ENCODE measurements at places on chromosomes 4 and X.

GRCh38 chr4:104860238-104861123, 286.2 kb upstream of the TET2 start:
- DNase-seq = peak; percentile 87

GRCh38 chrX:130197464-130197863, 25.7 kb downstream of the RAB33A start:
- DNase-seq = no peak

GRCh38 chr4:73005514-73005913, 64.0 kb downstream of the COX18 start:
- DNase-seq = no peak

DNA sequence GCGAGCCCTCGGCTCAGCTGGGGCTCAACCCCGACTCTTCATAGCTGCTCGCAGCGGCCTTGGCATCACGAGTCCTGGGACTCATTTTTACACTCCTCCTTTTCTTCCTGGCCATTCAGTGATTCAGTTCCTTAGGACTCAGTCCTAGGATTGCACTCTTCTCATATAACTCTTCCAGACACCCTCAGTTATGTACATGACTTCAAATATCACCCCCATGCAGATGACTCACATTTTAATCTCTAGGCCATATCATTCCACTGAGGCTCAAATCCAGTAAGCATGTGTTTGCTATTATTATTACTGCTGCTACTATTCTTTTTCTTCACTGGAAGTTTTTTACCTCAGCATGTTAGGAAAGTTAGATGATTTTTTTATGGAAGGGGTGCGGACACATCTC, 14.4 kb downstream of the ITGB1BP2 start:
- DNase-seq = no peak

GRCh38 chr4:165138843-165139242, 26.2 kb upstream of the TMEM192 start:
- no peak for DNase-seq

- no peak for DNase-seq
Observed at GRCh38 chrX:125326599-125326998, 6.9 kb downstream of the TEX13C start.

- DNase-seq = no peak
Observed at GRCh38 chr4:164446516-164446915, 307.4 kb upstream of the SMIM31 start.

DNA sequence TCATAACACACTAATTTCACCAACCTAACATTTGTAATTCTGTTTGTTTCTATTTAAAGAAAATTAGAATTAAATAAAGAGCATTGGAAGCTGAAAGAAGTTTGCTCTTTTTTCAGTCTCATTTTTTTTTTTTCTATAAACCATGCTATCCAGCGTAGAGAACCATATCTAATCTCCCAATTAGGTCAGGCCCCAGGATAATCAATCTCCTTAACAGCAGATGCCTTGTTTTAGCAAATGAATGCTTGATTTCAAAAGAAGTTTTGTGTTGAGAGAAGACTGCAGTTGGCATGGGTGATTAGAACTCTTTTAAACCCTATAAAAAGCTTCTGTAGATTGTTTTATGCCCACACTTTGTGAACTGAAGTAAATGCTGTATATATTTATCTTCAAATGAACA, 15.6 kb upstream of the MAD2L1 start:
- no peak for DNase-seq

DNA sequence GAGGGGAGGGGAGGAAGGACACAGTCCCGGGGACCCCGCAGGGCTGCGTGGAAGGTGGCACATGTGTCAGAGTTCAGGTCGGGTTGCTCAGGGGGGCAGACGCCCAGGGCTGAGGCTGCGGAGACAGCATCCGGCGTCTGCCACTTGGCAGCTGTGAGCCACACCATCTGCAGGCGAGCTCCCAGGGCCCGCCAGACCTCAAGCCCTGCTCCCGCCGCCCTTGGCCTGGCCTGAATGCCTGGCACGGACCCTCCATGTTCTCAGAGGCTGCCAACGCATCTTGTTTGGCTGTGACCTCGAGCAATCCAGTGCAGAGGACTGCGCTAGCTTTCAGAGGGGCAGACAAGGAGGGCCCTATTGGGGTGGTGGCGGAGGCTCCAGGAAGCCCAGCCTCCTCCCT, 5.1 kb downstream of the BGN start:
- DNase-seq = no peak

- no peak for DNase-seq
Observed at GRCh38 chr4:82543131-82543530, 18.7 kb downstream of the TMEM150C start.

DNA sequence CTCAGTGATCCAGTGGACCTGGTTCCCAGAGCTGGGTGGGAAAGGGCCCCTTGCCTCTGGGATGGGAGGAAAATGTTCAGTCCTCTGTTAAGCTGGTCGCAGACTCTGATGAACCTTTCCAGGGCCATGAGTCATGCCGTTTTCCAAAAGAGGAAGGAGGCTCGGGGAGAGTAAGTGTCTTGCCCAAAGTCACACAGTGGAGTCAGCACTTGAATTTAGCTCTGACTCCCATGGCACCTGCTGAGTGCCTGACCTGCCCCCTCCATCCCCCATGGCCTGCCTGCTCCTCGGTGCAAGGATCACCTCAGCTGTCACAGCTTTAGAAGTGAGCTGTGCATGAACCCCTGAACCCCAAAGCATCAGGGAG, 14.0 kb upstream of the KIAA0232 start:
- no peak for DNase-seq

GRCh38 chr4:56937262-56937661, 29.6 kb downstream of the REST start:
- no peak for DNase-seq

- no peak for DNase-seq
Observed at GRCh38 chr4:67401902-67402301, 143.4 kb downstream of the CENPC start.

- DNase-seq = no peak
Observed at GRCh38 chr4:102554992-102555391, 53.8 kb downstream of the NFKB1 start.

GRCh38 chr4:6343939-6344408, 74.3 kb downstream of the WFS1 start:
- peak; percentile 36 for DNase-seq

DNA sequence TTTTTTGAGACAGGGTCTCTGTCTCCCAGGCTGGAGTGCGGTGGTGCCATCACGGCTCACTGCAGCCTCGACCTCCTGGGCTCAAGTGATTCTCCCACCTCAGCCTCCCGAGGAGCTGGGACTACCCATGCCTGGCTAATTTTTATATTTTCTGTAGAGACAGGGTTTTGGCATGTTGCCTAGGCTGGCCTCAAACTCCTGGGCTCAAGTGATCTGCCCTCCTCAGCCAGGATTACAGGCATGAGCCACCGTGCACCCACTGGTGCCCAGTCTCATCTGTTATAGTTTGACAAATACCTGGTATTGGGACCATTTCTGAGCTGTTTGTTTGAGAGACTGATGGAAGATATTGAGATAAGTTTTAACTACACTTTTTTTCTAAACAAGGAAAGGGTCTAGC, 57.5 kb upstream of the SMIM10 start:
- no peak for DNase-seq

GRCh38 chr4:33998291-33998690, 2246.0 kb downstream of the ARAP2 start:
- no peak for DNase-seq

DNA sequence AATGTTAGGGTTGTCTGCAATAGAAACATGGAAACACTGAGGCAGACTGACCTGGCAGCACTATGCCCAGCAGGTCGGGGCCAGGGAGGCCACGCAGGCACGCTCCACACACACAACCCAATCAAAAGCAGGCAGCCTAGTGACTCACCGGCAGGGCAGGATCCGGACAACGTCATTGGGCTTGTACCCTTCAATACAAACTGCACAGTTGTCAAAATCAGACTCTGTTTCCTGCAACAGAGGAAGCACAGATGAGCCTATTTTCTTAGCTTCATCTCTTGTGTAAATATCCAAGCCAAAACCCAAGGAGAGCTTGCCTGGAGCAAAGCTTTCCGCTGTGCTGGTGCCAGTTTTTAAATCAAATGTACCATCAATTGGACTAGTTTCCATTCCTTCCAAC, 185.8 kb downstream of the RNF150 start:
- no peak for DNase-seq

GRCh38 chr4:146041139-146042004, 102.7 kb upstream of the ZNF827 start:
- DNase-seq = peak; percentile 53

DNA sequence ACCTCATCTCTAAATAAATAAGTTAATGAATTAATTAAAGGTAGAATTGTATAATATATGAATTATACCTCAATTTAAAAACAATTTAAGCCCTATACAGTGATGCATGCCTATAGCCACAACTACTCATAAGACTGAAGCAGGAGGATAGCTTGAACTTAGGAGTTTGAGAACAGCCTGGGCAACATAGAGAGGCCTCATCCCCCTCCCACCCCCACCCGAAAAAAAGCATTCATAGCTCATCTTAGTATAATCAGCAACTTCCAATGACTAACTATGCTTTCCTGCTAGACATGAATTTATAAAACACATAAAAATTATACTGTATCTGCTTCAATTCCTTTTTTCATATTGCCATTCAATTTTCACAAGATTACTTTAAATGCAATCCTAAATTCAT, 1.6 kb downstream of the LRBA start:
- no peak for DNase-seq

DNA sequence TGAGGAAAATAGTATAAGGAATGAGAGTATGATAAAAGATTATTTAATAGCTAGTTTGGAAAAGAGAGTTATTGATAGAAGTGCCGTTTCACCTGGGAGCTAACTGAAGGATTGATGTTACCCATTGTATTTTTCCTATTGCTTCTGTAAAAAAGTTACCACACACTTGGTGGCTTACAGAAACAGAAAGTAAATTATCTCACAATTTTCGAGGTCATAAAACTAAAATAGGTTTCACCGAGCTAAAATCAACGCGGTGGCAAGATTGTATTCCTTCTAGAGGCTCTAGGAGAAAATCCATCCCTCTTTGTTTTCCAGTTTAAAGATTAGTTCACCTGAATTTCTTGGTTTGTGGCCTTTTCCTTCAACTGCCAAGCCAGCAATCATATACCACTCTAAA, 11.1 kb upstream of the TRAM1L1 start:
- DNase-seq = no peak

DNA sequence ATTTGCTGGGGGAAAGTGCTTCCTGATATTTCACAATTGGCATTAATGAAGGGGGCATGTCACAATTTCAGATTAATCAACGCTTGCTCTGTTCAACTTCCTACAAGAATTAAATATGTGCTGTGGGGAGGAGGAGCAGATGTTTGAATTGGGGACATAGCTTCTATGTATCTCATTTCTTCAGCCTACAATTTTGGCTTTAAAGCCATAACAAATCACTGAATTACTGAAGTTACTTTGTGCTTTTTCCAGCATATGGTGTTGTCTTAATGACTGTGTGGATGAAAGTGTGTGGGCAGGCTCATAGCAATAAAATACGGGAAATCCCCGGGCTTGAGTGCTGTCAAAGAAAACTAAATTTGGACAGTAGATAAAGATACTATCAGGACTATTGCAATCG, 813 bp downstream of the TLR7 start:
- peak; percentile 45 for DNase-seq

DNA sequence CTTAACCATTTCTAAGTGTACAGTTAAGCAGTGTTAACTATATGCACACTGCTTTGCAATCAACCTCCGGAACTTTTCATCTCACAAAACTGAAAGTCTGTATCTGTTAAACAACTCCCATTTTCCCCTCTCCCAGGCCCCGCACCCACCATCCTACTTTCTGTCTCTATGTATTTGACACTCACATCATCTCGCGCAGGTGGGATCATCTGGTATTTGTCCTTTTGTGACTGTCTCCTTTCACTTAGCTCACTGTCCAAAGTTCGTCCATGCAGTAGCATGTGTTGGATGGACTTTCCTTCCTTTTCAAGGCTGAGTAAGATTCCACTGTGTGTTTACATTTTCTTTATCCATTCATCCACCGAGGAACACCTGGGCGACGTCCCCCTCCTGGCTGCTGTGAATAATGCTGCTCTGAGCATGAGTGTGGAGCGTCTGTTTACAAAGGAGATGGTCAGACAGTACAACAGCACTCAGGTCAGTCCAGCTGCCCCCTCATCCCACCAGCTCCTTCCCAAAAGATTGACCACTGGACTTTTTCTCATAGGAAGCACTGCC, 39.8 kb downstream of the DCTD start:
- no peak for DNase-seq

DNA sequence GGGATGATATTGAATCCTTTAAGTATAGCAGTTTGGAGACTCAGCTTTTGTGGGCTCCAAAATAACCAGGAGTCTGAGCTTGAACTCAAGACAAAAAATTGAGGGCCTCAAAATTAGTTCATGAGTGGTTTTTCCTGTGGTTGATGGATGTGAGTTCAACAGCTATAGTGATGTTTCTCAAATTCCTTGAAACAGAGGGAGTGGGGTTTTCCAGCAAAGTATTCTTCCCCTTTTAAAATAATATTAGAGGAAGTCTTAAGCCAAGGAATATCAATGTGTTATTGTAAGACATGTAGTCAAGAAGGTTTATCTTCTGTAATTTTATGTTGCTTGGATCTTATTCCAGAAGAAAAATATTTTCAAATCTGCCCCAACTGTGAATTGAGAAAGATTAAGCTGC, 10.6 kb downstream of the OTC start:
- no peak for DNase-seq

GRCh38 chr4:2626231-2626630, 89.8 kb downstream of the FAM193A start:
- DNase-seq = no peak

- DNase-seq = peak; percentile 68
Observed at GRCh38 chrX:20515841-20516461, 249.2 kb upstream of the RPS6KA3 start.

DNA sequence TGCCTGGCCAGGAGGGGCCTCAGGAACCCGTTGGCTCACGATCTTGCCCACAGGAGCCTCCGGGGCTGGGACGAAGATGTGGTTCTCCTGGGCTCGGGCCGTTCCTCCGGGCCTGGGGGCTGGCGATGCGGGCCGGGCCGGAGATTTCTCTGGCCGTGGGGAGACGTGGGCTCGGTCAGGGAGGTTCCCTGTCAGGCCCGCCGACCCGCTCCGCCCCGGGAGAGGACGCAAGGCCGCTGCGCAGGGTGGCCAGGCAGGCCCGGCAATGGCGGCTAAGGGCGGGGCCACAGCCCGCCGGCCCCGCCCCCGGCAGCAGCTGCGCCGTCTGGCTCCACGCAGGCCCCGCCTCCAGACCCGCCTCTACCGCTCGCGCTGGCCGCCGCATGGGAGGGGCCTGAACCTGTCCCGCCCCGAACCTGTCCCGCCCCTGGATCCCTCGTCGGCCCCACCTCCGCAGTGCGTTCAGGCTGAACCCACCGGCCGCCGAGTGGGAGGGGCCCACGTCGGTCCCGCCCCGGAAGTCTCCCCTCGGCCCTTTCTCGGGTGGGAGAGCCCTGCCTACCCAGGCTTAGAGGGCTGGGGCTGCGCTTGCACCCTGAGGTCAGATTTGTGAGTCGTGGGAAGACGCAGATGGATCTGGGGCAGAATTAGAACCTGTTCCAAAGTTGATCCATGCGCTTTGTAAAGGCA, at the start of gene FAM3A:
Gene FAM3A, minus strand, starts transcription at position 267 of the 690 bp plus-strand sequence. CDS start 460 bp downstream, outside the sequence.
- DNase-seq = peak; percentile 95

- peak; percentile 66 for DNase-seq
Observed at GRCh38 chr4:5812506-5813229, 80.2 kb downstream of the CRMP1 start.

Data from GM12865 (cell line).